Spinal cord (tissue), 10 donors: ENCODE measurements at places on chromosomes 6 and 20.

DNA sequence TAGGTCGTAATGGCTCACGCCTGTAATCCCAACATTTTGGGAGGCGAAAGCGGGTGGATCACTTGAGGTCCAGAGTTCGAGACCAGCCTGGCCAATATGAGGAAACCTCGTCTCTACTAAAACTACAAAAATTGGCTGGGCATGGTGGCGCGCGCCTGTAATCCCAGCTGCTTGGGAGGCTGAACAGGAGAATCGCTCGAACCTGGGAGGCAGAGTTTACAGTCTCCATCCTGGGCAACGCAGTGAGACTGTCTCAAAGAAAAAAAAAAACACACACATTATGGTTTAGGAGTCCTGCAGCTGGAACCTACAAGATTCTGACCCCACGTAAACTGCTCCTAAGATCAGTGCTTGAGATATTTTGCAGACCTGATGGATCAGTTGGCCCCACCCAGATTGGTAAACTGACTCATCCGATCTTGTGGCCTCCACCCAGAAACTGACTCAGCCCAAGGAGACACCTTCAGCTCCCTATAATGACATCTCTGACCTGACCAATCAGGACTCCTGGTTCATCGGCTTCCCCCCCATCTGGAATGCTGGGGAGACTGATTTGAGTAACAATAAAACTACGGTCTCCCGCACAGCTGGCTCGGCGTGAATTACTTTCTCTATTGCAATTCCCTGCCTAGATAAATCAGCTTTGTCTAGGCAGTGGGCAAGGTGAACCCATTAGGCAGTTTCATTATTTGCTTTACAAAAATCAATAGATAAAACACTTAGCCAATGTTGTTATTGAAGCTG, 96.2 kb upstream of the BTN3A2 start:
- no peak for DNase-seq

GRCh38 chr20:8298426-8299043, 166.5 kb downstream of the PLCB1 start:
- no peak for DNase-seq

- DNase-seq: no peak
Measured at GRCh38 chr20:59221707-59222252, 58.2 kb downstream of the ZNF831 start.

GRCh38 chr6:154508573-154509375, 1.7 kb downstream of the CNKSR3 start:
- no peak for DNase-seq

DNA sequence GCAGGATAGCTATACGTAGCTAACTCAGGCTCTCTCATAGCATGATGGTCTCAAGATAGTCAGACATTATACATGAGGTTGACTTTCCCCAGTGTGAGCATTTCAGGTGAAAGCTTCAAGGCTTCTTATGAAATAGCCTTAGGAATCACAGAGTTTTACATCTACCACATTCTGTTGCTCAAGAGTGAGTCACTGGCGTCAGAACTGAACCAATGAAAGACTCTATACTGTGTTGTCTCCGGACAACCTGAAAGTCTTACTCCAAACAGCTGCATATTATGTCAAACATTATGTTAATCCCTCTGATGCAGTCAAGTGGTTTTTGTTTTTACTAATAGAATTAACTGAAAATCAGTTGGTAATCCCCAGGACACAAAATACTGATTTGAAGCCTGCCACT, 79.8 kb upstream of the TRDN start:
- DNase-seq: no peak

DNA sequence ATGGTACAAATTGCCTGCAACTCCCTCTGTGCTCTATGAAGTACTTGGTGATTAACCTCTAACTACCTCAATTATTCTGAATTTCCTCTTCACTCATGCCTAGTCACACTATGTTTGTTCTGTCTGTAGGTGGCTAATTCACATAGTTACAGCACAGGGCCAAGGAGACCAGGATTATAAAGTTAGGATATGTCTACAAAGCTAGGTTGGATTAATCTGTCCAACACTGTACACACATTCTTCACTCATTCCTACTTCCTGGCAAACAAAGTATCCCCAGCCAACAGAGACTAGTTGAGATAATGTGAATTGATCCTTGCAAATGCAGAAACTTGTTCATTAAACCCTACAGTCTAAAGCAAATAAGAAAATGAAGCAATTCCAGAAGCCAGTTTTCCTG, 269.8 kb downstream of the HACE1 start:
- no peak for DNase-seq

- no peak for DNase-seq
Measured at GRCh38 chr6:149363154-149363553, 36.9 kb upstream of the SUMO4 start.

GRCh38 chr6:96059586-96059985, 43.8 kb downstream of the FUT9 start:
- DNase-seq: no peak

- DNase-seq: no peak
Measured at GRCh38 chr6:3905945-3906845, 57.0 kb downstream of the FAM50B start.

DNA sequence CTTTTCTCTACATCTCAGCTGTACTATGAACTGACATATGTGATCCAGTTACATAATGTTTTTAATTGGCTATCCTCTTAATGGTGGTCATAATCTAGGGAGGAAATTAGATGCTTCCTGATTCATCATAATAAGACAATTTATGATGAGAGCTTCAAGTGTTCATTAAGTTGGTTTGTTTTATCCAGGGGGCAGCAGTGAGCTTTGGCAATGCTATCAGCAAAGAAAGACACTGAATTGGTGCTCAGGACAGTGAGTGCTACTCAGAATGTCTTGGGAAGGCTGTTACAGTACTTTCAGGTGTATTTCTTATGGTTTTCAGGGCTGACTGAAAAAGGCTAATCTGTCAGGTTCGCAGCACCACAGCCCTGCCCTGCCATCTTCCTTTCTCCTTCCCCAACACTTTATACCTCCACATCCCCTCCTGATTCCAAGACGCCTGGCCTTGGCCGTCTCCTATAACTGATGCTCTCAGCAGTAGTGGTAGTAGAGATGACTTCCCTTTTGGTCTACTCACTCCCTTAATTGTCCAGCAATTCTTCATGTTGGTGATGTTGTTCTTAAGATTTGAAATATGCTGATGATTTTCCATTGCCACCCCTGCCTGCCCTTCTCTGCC, 67.0 kb upstream of the TNFAIP3 start:
- DNase-seq: no peak

- no peak for DNase-seq
Measured at GRCh38 chr20:58762120-58762519, 69.5 kb downstream of the NPEPL1 start.
